Midbrain (tissue), 1 donor: ENCODE measurements at places on chromosomes 1 and 21.

DNA sequence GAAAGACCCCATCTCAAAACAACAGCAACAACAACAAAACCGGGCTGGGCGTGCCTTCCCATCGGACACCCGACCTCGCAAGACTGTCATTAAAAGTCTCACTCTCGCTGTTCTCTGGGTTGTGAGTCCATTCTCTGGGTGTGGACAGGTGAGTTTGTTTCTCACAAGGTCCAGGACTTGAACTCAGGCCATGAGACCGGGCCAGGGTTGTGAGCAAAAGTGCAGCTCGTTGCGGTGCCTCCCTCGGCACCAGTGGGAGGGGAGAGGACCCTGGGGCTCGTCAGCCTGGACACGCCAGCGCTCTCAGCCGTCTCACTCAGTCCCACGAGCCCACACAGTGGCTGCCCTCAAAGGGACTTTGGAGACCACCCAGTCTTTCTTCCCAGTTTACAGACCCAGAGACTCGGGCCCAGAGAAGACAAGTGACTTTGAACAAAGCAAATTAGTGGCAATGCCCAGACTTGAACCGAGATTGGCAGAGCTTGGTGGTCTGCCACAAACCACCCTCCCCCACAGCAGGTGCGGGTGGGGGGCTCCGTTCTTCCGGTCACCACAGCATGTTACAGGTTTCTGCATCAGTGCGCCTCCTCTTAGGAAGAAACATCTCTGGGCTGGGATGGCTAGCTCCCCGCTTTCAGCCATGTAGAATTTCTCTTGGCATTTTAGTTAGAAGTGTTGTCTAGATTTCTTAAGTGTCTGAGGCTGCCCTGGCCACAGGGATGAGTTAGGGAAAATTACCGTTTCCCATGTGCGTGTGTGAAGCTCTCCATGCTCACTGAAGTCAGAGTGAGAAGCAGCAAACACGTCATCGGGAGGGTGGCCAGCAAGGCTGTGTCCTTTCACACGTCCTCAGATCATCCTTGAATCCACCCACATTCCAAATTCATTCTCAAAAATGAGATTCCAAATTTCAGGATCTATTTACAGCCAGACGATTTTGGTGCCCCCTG lies 28.3 kb downstream of the LRRC3 start:
- no peak for DNase-seq

- DNase-seq, result no peak
Measured at GRCh38 chr1:8025061-8025670, 943 bp downstream of the ERRFI1 start.

DNA sequence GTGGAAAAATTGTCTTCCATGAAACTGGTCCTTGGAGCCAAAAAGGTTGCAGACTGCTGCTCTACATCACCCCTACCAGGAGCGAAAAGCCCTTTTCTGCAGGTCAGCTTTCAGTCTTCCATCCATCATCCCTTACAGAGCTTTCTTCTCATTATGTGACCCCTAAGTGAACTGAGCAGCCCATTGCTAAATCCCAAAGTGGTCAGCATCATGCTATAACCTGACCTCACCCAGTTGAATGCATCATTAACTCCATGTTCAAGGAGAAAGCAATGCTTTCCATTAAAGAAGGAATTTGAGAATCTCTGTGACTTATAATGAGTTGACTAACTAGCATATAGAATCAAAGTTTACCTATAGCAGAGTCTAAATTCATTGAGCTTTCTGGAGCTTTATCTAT lies 10.4 kb upstream of the IL24 start:
- no peak for DNase-seq

GRCh38 chr1:76690766-76691165 lies 176.5 kb upstream of the ST6GALNAC5 start:
- DNase-seq, result no peak

GRCh38 chr1:16128338-16128741 lies 27.5 kb downstream of the EPHA2 start:
- DNase-seq, result no peak

DNA sequence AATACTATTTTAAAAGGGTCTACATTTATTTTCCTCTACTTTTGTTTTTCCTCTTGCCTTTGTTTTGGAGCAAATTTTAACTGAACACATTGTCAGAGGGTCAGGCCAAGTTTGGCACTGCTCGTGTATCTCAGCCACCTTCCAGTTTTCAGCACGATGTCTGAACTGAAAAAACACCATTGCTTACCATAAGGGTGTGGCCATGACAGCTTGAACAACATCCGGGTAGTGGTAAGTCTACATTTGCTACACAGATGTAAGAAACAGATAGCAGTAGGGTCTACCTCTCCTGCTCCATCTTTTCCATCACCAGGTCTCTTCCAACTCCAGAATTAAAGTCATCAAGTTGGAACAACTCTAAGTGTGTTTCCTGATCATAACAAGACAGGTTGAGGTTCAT lies 4.2 kb downstream of the HIVEP3 start:
- DNase-seq, result no peak

DNA sequence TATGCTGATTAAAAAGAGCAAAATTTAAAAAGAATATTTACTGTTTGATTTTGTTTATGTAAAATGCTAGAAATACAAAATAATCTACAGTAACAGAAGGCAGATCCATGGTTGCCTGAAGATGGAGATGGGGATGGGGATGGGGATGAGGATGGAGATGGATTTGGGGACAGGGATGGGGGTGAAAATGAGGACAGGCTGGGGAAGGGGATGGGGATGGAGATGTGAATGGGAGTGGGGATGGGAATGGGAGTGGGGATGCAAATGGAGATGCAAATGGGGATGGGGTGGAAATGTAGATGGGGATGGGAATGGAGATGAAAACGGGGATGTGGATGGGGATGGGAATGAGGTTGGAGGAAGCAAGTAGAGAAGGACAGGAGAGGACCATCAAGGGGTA lies 252.2 kb downstream of the PLPP3 start:
- no peak for DNase-seq

DNA sequence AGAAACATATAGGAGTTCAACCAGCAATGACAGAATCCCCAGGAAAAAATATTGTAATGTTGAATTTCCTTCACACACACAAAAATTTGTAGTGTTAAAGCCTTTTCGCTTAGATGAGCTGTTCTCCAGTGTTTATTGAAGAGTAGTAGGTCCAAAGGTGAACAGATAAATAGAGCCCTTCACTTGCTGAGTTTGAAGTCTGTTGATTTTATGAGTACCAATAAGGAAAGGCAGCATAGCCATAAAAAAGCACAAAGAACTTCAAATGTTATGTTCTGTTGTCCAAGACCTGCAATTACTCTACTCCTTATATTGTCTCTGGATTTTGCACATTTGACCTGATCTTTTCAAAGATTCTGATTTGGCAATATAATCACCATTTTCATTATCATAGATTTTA lies 362.7 kb upstream of the B3GALT2 start:
- DNase-seq, result no peak

DNA sequence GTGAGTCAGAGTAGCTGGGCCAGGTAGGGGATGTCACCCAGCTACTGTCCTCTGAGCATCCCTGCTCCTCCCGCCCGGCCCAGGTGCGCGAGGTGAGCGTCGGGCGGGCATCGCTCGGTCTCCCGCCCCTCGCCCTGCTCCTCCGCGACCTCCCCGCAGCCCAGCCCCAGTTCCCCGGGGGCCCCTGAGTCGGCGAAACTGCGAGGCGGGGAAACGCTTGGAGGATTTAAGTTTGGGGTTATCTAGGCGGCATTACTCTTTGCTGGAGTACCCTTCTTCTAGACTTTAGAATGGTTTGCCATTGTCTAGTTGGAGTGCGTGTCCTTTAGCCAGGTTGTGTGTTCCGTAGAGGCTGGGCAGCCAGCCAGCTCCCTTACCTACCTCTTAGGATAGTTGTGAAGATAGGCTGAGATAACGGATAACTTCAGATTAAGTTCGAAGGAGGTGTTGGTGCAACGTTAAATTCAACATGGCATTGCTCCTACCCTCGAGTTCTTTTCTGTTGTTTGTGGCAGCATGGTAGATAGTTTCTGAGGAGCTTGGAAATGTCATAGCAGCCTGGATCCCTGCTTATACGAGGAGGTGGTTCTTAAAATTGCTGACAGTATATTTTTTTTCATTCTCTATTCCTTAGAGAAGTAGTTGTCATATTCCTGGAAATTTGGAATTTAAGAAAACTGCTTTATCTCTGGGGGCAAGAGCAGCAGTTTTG lies 697 bp downstream of the AGO3 start:
- no peak for DNase-seq

GRCh38 chr1:233516732-233517131 lies 97.2 kb upstream of the KCNK1 start:
- DNase-seq, result no peak
